ENCODE measurements at places on chromosomes 4 and X.

DNA sequence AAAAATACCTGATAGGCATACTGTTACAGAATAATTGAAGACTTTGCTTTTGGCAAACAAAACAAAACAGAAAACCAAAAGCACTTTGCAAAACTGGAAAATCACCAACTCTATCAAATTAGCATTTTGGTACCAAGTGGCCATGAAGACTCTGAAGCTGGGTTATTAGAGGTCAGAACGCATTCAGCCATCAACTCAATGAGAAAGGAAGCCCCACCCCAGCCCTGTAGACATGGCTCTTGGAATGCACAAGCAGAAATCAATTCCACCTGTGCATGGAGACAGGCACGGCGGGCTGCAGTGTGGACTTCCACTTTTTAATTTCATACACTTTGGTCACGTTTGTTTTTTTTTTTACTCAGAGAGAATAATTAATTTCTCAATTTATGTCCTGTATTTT is 93.6 kb upstream of the DHX15 start:
- DNase-seq, result no peak

- DNase-seq, result no peak
Observed at GRCh38 chrX:20989361-20989760, 384.9 kb upstream of the CNKSR2 start.

DNA sequence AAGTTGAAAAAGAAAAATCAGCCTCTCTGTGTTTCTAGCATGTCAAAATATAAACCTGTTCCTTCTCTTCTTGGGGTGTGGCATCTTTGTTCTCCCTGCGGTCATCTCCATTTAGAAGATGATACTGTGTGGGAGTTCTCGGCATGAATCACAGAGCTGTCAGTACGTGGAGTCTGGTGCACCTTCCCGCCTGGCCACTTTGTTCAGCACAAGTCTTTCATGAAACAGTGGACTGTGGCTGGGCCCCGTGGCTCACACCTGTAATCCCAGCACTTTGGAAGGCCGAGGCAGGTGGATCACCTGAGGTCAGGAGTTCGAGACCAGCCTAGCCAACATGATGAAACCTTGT is 166.5 kb downstream of the MAML3 start:
- DNase-seq, result no peak

- DNase-seq, result no peak
Observed at GRCh38 chr4:13701937-13702446, 74.5 kb upstream of the BOD1L1 start.

GRCh38 chr4:7198440-7199128 is 6.2 kb downstream of the SORCS2 start:
- DNase-seq, result no peak

- peak; percentile 92 for DNase-seq
Observed at GRCh38 chr4:65316534-65316933, 353.8 kb downstream of the EPHA5 start.

DNA sequence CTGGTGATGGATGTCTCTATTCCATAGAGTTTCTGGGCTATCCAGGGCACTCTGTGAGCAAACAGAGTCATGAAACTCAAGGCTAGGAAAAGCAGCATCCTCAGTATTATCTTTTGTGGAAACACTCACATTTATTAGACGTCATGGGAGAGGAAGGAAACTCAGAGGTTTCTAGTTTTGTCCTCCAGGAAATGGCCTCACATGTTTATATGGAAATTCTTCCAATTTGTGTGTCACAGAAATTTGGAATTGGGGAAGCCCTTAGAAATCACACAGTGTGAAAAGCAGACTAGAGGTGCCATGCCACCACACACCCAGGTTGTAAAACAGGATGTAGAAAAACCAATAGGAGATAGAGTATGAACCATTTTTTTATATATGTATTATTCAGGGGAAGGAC is 31.1 kb downstream of the IDS start:
- DNase-seq, result no peak

DNA sequence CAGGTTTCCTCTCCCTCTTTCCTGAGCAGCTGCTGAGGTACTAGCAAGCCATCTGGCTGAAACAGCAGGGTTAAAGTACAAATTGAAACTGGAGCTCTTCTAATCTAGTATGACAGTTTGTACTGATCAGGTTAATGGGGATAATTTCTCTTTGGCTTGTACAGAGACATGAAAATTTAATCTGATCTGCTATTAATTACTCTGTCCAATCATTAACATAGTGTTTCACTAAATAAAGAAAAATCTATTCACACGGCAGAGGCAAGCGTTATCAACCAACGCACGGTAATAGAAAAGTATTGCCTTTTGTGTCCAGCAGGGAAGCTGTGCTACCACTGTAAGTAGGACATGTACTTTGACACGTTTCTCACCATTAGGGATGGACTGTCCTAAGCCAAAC is 71.1 kb downstream of the IGSF1 start:
- no peak for DNase-seq

DNA sequence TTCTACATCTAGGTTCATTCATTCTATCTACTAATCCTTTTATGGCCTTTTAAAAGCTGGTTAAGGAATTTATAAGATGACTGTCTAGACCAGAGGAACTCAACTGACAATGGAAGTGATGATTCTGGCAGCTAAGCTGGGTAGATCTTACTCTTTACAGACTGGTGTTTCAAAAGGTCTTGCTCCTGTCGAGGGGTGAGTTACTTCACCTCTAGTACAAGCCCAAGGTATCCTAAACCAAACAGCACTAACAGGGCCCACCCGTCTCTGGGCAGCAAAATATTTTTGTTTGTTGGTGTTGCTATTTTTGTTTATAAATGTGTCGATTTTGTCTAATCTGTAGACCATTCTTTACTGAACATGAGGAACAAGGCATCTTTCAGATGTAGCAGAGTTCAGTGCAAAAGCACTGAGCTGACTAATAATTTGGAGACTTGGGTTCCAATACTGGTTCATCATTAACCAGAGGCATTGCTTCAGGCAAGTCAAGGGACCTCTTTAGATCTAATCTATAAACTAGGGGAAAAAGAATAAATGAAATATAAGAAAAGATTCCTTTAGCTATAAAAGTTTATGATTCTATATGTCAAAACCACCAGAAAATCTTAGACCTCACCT is 90.3 kb upstream of the FRG1 start:
- no peak for DNase-seq

DNA sequence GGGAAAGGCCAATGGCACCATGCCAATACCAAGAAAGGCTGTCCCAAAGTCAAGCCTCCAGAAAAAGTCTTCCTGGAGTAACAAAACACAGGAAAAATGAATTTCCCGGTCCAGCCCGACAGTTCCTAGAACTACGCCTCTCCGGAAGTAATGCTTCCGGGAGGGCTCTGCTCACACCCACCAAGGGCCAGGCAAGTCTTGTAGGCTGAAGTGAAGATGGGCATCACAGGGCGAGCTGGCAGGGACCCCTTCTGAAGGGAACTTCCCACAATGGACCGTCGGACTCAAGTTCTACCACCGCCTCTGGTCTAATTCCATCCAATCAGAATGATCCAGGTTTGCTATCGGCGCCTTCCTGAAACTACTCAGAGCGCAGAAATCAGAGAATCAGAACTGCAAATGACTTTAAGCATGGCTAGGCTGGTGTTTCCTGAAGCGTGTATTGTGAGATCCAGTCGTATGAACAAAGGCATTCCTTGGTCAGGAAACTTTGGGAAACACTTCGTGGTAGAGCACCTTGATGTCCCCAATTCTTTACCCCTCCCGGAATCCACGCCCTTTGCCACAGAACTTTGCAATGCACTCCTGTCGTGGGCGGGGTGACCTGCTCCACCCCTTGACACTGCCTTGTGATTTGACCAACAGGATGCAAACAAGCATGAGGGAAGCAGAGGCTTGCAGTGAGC is 127.8 kb downstream of the BCOR start:
- no peak for DNase-seq

GRCh38 chr4:86556791-86557415 is 37.2 kb upstream of the PTPN13 start:
- no peak for DNase-seq

GRCh38 chr4:2428496-2429213 is 9.9 kb downstream of the CFAP99 start:
- DNase-seq, result no peak

DNA sequence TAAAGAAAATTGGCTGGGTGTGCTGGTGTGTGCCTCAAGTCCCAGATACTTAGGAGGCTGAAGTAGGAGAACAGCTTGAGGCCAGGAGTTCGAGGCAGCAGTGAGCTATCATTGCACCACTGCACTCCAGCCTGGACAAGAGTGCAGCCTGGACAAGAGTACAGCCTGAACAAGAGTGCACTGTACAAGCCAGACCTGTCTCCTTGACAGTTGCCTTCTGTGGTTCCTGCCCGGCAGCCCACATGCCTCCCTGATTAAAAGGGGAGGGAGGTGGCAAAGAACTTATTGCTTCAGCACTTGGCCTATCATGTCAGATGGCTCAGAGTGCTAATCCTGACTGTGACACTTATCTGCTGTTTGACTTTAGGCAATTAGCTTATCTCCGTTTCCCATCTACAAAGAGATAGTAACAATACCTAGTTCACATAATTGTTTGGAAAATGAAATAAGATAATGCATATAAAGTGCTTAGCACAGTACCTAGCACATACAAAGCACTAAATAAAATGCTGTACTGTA is 249.1 kb downstream of the DCLK2 start:
- DNase-seq, result no peak

GRCh38 chr4:173697840-173698239 is 167.8 kb upstream of the HAND2 start:
- DNase-seq, result no peak

DNA sequence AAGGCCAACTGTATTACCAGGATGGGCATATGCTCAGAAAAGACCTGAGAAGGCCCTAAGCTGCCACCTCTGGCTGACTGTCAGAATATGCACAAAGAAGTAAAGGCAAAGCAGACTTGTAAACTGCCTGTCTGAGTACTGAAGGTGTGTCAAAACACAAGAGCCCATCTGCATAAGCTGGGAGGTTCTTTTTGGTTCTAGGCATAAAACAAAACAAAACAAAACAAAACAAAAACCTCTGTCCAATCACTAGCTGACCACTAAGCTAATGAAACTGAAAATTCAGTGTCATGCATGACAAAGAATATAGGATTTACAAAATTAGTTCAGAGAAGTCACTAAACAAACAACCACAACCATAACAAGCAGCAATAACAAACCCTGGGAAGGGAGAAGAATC is 20.6 kb downstream of the SH3D19 start:
- DNase-seq, result peak; percentile 89

DNA sequence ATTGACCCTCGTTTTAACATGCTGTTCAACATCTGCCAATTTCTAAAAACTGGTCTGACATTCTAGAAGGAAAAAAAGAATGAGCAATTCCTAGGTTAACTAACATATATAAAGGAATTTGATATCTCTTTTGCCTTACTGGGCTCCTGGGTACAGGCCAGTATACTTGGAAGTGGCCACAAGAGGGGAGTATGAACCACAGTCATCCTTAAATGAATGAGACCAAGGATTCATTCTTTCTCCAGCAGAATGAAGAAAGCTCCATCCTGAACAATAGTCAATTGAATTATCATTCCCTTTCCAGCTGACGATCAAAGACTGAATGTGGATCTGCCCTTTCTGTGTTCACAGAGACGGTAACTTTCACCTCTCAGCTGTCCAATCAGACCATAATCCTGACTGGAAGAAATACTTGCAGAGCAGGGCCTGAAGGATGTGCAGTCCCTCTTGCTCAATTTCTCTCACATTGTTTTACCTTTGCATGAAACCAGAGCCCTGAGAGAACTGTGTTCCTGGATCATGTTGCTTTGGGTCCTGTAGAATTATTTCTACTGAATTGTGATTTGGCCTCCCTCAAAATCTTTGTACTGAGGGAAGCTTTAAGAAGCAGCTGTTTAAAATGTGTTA is 14.8 kb upstream of the SPARCL1 start:
- peak; percentile 28 for DNase-seq

DNA sequence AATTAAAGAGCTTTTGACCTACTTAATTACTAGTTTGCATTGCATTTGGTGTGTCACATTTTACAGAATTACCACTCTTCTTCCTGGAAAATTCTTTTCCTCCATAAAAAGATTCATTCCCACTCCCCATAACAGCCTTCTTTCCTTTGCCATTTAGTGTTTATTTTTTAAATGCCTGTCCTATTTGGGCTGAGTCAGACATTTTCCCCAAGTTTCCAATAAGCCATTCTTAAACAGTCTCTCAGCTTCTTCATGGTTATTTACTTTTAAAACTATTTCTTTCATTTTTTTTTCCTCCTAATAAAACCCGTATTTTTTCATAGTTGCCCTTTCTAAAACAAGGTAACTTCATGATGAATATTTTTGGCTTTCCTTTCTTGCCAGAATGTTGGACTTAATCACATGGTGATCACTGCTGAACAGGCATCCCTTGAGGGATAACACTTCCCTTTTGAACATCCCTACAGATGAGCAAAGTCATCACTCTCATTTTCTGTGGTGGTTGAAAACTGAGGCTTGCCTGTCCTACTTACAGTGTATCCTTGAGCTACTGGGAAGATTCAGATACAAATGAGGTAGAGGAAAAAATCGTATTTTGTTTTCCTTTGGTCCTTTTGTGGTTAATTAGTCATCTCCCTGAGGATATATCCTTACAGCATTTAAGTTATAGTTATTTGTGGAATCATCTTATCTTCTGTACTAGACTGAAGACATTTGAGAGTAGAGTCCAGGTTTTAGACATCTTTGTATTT is 520.5 kb upstream of the NR3C2 start:
- DNase-seq, result no peak

DNA sequence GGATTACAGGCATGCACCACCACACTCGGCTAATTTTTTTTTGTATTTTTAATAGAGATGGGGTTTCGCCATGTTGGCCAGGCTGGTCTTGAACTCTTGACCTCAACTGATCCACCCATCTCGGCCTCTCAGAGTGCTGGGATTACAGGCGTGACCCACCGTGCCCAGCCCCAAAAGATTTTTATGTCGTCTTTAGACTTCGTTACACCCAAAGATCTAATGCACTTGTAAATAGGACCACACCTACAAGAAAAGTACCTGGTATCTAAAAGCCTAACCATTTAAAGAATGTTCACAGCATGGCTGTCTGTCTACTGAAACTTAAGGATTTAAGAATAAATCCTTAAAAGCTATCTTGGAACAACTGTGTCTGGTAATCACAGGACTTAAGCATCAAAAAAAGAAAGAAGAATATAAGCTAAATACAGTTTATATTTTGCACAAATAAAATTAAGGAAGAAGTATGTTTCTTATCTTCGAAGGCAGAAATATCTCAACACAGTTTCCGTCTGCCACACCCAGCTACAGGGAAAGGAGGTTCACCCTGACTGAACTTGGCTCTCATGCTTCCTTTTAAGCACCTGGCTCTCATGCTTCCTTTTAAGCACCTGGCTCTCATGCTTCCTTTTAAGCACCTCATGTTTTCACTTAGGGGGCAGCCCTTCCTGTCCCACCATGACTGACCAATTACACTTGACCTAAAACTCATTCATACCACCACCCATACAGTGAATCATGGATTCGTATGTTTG is 92.0 kb upstream of the STS start:
- DNase-seq, result no peak

Measured in MM.1S (cell line).